ENCODE measurements at places on chromosomes 5 and 9.

DNA sequence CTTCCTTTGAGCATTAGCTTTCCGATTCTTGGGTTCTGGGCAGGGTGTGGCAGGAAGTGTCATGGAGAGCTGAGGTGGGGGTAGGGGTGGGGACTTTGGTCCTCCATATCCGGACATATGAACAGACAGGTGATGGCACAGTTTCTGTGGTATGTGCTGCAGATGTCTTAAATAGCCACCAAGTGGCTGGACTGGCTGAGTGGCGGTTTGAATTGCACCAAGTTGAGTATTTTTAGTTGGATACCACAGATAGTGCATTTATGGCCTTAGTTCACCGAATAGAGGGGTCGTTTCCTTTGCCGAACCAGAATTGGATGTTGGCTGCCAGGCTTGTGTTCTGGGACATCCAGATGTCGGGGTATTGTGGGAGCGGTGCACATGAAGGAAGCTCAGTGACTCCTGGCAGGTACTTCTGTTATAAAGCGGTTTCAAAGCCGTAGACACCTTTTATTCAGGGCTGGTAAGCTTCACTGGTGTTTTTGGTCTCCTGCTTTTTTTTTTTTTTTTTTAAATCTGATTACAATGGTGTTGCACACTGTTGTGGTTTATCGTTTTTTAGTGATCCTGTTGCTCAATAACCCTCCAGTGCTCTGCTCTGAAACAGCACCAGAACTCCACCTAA lies 15.1 kb upstream of the TNFAIP8 start:
- DNase-seq = no peak

DNA sequence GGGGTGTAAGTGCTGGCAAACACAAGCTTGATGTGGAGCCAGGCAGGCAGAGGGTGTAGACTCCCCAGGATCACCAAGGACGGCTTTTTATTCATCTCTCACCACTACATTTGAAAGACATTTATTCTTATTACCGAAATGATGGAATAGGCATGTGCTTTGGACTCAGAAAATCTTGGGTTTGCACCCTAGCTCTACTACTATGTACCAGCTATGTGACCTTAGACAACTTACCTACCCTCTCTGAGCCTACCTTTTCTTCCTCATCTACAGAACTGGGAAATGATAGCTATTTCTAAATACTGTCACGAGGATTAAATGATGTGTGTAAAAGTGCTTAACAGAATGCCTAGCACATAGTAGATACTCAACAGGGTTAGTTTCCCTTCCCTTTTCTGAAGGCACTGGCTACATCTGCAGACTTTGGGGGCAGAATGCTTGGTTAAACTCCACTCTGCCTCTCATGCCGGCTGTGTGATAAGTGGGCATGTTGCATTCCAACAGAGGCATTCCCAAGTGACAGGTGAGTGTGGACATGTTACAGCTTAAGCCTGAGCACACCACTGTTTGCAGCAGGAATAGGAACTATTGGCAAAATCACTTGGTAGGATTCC lies 94.8 kb downstream of the SLC1A3 start:
- DNase-seq = no peak

DNA sequence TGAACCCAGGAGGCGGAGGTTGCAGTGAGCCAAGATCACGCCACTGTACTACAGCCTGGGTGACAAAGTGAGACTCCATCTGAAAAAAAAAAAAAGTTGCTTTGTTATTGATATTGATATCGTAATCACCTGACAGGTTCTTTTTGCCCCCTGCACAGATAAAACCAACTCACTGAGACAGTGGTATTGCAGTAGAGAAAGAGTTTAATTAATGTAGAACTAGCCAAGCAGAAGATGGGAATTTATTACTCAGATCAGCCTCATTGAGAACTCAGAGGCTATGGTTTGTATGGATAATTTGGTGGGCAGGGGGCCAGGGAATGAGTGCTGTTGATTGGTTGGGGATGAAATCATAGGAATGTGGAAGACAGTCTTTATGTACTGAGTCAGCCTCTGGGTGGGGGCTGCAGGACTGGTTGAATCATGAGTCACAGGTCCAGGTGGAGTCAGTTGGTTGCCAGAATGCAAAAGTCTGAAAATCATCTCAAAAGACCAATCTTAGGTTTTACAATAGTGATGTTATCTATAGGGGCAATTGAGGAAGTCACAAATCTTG lies 35.8 kb upstream of the MEGF10 start:
- no peak for DNase-seq

DNA sequence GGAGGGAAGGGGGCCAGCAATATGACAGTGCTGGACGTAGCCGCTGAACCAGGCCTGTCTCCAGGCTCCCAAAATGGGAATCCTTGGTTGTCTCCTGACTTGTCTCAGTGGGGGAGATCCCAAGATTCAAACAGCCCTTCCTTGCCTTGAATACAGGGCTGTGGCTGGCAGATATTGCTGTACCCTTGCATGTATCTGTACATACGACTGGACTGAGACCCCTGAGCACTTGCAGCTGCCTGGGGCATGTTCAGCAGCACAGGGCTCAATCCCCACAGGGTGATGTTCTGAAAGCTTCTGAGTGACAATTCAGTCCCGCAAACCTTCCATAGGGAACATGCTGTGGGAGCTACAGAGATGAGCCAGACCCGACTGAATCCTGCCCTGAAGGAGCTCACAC lies 13.3 kb downstream of the OR13J1 start:
- DNase-seq = no peak

- no peak for DNase-seq
Measured at GRCh38 chr9:126687930-126688461, 74.3 kb downstream of the LMX1B start.

DNA sequence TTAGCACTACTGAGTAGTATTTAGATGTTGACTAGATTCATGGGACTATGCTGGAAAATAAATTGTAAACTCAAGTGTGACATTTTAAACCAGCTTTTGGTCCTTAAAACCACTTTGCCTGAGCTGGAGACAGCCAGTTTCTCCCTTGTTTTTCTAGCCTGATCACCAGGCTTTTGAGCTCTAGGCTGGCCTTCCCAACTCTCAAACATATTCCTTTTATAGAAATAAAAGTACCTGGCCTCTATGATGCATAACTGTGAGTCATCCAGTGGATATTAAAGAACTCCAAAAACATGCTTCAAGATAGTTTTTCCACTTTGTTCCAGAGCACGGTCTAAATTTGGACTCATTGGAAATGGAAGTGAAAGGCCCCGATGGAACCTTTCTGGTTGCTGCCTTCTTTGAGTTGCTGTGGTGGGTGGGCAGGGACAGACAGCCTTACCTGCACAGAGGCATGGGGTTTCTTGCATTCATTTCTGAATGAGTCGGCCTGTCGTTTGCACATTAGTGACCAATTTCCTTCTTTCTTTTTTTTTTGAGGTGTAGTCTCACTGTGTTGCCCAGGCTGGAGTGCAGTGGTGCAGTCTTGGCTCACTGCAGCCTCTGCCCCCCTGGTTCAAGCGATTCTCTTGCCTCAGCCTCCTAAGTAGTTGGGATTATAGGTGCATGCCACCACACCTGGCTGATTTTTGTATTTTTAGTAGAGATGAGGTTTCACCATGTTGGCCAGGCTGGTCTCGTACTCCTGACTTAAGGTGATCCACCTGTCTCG lies 43.1 kb downstream of the TRIO start:
- peak; percentile 84 for DNase-seq

- DNase-seq = no peak
Measured at GRCh38 chr9:89718651-89719050, 113.8 kb downstream of the GADD45G start.

- DNase-seq = no peak
Measured at GRCh38 chr9:69131682-69132081, 42.4 kb upstream of the TJP2 start.

- DNase-seq = no peak
Measured at GRCh38 chr9:70352356-70352755, 62.1 kb downstream of the KLF9 start.

- peak; percentile 83 for DNase-seq
Measured at GRCh38 chr9:83511051-83511450, 27.1 kb downstream of the FRMD3 start.

Measured in DMS79 (cell line).